ENCODE measurements at places on chromosomes 2 and 18. TPM values are rescaled to one million over a fixed set of nuclear protein-coding genes. Genes with fewer than 3 reads are reported as not detected.

- H3K27ac ChIP-seq, result no peak overlapping the region
- H3K36me3 ChIP-seq, result no peaks in the 10 kb centered on the region
- no peaks in the 10 kb centered on the region for H3K4me1 ChIP-seq
- H3K4me3 ChIP-seq, result no peak overlapping the region
- no peaks in the 10 kb centered on the region for H3K27me3 ChIP-seq
These were observed 70.3 kb downstream of the TMEM17 start for GRCh38 chr2:62435720-62436119.

DNA sequence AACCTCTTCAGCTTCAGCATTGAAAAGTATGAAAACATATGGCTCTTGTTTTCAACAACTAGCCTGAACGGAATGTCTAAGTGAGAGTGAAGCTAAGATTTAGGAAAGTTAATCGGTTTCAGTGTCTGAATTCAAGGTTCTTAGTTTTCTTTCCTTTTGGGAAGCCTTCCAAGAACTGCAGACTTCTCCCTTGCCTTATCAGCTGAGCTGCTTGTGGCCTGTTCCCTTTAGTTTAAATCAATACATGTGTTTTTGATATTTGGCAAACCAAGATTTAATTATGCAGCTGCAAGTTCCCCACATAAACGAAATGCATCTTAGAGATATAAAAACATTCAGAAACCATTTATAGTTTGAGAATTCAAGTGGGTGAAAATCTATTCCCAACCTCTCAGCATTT, 274.3 kb upstream of the NRP2 start:
- H3K36me3 ChIP-seq, result no peaks in the 10 kb centered on the region
- no peak overlapping the region for H3K27ac ChIP-seq
- H3K4me3 ChIP-seq, result no peak overlapping the region
- H3K4me1 ChIP-seq, result no peaks in the 10 kb centered on the region
- no peaks in the 10 kb centered on the region for H3K27me3 ChIP-seq

- no peak overlapping the region for H3K4me3 ChIP-seq
- peaks cover 5% of the 10 kb centered on the region for H3K36me3 ChIP-seq
- no peak overlapping the region for H3K27ac ChIP-seq
These were observed 405.6 kb upstream of the MEX3C start for GRCh38 chr18:51603111-51603510.

Gene CFC1
- total RNA-seq, result not detected

DNA sequence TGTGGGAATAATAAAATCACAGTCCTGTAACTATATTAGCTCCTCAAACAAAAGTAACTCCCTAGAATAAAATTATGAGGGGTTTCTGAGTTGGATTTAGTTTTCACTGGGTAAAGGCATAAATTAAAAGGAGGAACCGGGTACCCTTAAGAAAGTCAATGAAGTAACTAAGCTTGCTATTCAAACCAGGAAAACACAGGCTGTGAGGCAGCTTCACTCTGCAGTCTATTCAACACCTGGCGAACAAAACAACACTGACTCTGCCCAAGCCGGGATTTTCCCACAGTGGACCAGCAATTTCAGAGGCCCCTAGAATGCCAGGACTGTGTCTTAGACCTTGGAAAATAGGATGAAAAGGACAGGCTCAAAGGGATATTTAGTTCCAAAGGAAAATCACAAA, 24.6 kb upstream of the CREB1 start:
- no peak for DNase-seq
- no peaks in the 10 kb centered on the region for H3K27me3 ChIP-seq
- peak overlapping the region; percentile 78 for H3K4me3 ChIP-seq
- peaks cover 35% of the 10 kb centered on the region for H3K4me1 ChIP-seq

- no peaks in the 10 kb centered on the region for H3K4me1 ChIP-seq
- no peak for DNase-seq
- no peak overlapping the region for H3K27ac ChIP-seq
- H3K27me3 ChIP-seq, result no peaks in the 10 kb centered on the region
These were observed 63.2 kb downstream of the DLGAP1 start for GRCh38 chr18:4391859-4392258.

GRCh38 chr2:70975237-70975636, 3.2 kb upstream of the ANKRD53 start:
- H3K36me3 ChIP-seq, result no peaks in the 10 kb centered on the region
- H3K27me3 ChIP-seq, result peaks cover 9% of the 10 kb centered on the region
- peaks cover 16% of the 10 kb centered on the region for H3K4me1 ChIP-seq
- H3K4me3 ChIP-seq, result peak overlapping the region; percentile 38
- no peak for DNase-seq
- H3K27ac ChIP-seq, result peak overlapping the region; percentile 73

DNA sequence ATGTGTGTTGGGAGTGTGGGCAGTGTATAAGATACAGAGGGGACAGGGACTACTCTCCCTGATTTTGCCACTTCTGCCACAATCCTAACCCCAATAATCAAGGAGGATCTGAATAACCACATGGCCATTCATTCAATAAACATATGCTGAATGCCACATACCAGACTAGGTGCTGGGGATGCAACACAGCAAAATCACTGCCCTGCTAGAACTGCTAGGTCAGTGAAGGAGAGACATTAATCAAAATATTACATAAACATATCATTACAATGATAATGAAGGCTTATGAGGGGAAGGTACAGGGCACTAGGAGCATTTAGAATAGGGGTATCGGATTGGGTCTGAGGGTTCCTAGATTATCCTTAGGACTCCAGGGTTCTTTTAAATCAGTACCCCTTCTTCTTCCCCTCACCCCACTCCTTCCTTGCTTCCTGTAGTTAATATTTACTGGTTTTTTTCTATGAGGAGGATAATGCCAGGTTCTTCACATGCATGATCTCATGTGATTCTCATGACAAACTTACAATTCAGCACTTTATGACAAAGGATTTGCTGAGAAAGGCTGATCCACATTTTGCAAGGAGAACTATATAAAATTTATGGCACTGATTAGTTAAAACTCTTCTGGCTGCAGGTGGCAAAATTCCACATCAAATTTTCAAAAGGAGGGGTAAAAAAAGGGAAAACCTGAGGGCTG, 56.4 kb upstream of the PCBP1 start:
- H3K4me1 ChIP-seq, result peaks cover 23% of the 10 kb centered on the region
- DNase-seq, result no peak
- peaks cover 9% of the 10 kb centered on the region for H3K36me3 ChIP-seq
- H3K27me3 ChIP-seq, result no peaks in the 10 kb centered on the region

Gene SPDYA
- total RNA-seq, result 2.1 TPM

Gene RABL2A
- total RNA-seq, result 52.2 TPM

Gene CASP10
- total RNA-seq, result 47.2 TPM

- no peak overlapping the region for H3K27ac ChIP-seq
- H3K36me3 ChIP-seq, result no peaks in the 10 kb centered on the region
- no peak for DNase-seq
- H3K27me3 ChIP-seq, result peaks cover 28% of the 10 kb centered on the region
- peaks cover 11% of the 10 kb centered on the region for H3K4me1 ChIP-seq
These were observed 1.1 kb downstream of the COBLL1 start for GRCh38 chr2:164840458-164840929.

Gene FAM228A
- 0.26 TPM for total RNA-seq

Gene CXCR2
- total RNA-seq, result not detected

DNA sequence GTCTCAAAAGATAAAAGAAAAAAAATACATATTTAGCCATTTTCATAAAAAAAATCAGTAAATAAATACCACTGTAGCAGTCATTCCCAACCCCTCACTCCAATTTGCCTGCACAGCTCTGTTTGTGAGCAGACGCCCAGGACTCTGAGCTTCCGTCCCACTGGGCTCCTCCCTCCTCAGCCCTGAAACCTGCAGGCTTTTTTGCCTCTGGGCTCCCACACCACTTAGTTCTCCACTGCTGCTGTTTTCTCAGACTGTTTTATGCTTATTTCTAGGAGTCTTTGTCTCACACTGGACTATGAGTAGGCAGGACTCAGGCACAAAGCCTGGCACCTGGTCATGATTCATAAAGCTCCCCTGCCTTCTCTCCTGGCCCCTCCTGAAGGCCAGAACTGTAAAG, 6.1 kb upstream of the CXCR1 start:
- DNase-seq, result no peak
- peaks cover 5% of the 10 kb centered on the region for H3K4me1 ChIP-seq
- no peak overlapping the region for H3K27ac ChIP-seq
- no peak overlapping the region for H3K4me3 ChIP-seq

- H3K27ac ChIP-seq, result no peak overlapping the region
- peaks cover 53% of the 10 kb centered on the region for H3K27me3 ChIP-seq
These were observed 511.6 kb downstream of the PLCL1 start for GRCh38 chr2:198315791-198316630.

Gene EVA1A
- not detected for total RNA-seq

- H3K36me3 ChIP-seq, result no peaks in the 10 kb centered on the region
- H3K4me1 ChIP-seq, result peaks cover 58% of the 10 kb centered on the region
- no peaks in the 10 kb centered on the region for H3K27me3 ChIP-seq
- H3K27ac ChIP-seq, result peak overlapping the region; percentile 84
- peak overlapping the region; percentile 85 for H3K4me3 ChIP-seq
These were observed 727 bp downstream of the NCOA1 start for GRCh38 chr2:24491542-24492420.

GRCh38 chr2:202237787-202238233, 587 bp downstream of the SUMO1 start:
- H3K27me3 ChIP-seq, result no peaks in the 10 kb centered on the region
- DNase-seq, result peak; percentile 1
- H3K4me3 ChIP-seq, result peak overlapping the region; percentile 97
- H3K27ac ChIP-seq, result peak overlapping the region; percentile 99
- H3K4me1 ChIP-seq, result peaks cover 17% of the 10 kb centered on the region
- H3K36me3 ChIP-seq, result peaks cover 4% of the 10 kb centered on the region

Gene TPGS2
- 55.7 TPM for total RNA-seq

Gene RETREG2
- 110 TPM for total RNA-seq

- H3K4me1 ChIP-seq, result no peaks in the 10 kb centered on the region
- H3K27me3 ChIP-seq, result peaks cover 8% of the 10 kb centered on the region
- H3K36me3 ChIP-seq, result no peaks in the 10 kb centered on the region
- no peak overlapping the region for H3K4me3 ChIP-seq
These were observed 17.7 kb downstream of the CNDP1 start for GRCh38 chr18:74551936-74552555.

- H3K4me3 ChIP-seq, result no peak overlapping the region
- no peak for DNase-seq
These were observed 200.2 kb downstream of the SATB2 start for GRCh38 chr2:199257261-199258224.

DNA sequence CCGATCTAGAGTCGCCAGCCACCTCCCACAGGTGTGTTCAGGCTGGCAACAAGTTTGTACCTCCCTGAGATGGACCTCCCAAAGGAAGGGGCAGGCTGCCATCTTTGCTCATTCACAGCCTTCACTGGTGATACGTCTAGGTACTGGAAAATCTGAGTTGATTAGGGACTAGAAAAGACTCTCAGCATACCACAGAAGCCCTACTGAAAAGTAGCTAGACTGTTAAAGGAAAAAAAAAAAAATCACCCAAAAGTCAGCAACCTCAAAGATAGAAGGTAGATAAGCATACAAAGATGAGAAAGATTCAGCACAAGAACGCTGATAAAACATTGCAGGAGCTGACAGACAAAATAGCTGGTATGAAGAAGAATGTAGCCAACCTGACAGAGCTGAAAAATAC, 128.6 kb upstream of the WDR75 start:
- H3K27ac ChIP-seq, result peak overlapping the region; percentile 22
- H3K36me3 ChIP-seq, result no peaks in the 10 kb centered on the region
- no peak for DNase-seq
- H3K4me3 ChIP-seq, result peak overlapping the region; percentile 34
- no peaks in the 10 kb centered on the region for H3K27me3 ChIP-seq

- H3K27ac ChIP-seq, result no peak overlapping the region
- DNase-seq, result no peak
- no peaks in the 10 kb centered on the region for H3K27me3 ChIP-seq
These were observed 275.3 kb upstream of the UBE2E3 start for GRCh38 chr2:180705122-180705521.

Gene CLEC4F
- total RNA-seq, result not detected

GRCh38 chr2:217363470-217363869, 503.6 kb upstream of the TNP1 start:
- DNase-seq, result no peak
- H3K27me3 ChIP-seq, result no peaks in the 10 kb centered on the region
- H3K27ac ChIP-seq, result no peak overlapping the region
- H3K4me3 ChIP-seq, result no peak overlapping the region
- H3K4me1 ChIP-seq, result no peaks in the 10 kb centered on the region

DNA sequence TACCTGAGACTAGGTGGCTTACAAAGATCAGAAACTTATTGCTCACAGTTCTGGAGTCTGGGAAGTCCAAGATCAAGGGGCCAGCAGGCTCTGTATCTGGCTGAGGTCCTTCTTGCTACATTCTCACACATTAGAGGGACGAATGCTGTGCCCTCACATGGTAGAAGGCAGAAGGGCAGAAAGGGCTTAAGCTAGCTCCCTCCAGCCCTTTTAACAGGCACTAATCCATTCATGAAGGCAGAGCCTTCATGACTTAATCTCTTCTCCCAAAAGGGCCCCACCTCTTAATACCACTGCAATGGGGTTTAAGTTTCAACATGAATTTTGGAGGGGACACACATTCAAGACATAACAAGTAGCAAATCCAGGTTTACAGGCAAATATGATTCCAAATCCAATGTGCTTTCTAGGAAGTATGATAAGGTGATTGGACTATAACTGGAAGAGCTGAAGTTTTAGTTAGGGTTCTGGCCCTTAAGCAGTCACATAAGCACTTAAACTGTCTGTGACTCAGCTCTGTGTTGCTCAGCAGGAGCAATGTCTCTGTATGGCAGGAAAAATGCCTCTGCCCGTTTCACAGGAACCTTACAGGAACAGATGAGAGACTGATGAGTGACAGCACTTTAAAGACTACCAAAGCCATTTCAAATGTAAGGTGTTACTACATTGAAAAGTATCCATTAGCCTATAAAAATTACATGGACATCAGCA, 119.6 kb upstream of the PTPRM start:
- no peak overlapping the region for H3K4me3 ChIP-seq
- H3K27ac ChIP-seq, result no peak overlapping the region
- H3K36me3 ChIP-seq, result no peaks in the 10 kb centered on the region

Gene RTP5
- not detected for total RNA-seq

DNA sequence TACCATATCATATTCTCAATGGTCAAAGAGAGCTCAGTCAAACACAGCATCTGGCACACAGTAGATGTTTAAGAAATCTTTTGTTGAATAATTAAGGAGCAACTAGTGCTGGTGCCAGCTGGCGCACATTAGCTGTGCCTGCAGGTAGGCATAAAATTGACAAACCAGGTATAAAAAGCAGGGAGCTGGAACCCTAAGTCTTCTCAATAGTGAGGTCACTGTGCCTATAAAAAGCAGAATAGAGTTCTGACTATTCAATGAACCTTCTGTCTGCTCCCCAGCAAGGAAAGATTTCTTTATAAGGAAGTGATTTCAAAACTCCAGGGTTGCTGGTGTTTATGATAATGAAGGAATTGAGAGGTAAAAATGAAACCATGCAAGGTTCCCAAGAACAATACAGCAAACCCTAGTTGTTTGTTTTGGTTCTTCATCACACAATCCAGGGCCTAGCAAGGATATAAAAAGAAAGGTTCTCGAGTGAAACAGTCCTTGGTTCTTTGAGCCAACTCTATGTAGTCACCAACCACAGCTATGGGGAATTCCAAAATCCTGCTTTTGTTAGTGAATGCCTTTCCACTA, 76.1 kb downstream of the THADA start:
- H3K27me3 ChIP-seq, result no peaks in the 10 kb centered on the region
- no peak overlapping the region for H3K4me3 ChIP-seq
- peaks cover 16% of the 10 kb centered on the region for H3K4me1 ChIP-seq
- no peak for DNase-seq
- H3K27ac ChIP-seq, result peak overlapping the region; percentile 56

- DNase-seq, result no peak
- H3K4me3 ChIP-seq, result no peak overlapping the region
- no peaks in the 10 kb centered on the region for H3K4me1 ChIP-seq
- no peak overlapping the region for H3K27ac ChIP-seq
These were observed 594.8 kb downstream of the METTL4 start for GRCh38 chr18:1976484-1976883.
